ENCODE measurements at places on chromosomes 12 and 14.

GRCh38 chr12:65492998-65493912 is 214.8 kb downstream of the MSRB3 start:
- no peak for DNase-seq

DNA sequence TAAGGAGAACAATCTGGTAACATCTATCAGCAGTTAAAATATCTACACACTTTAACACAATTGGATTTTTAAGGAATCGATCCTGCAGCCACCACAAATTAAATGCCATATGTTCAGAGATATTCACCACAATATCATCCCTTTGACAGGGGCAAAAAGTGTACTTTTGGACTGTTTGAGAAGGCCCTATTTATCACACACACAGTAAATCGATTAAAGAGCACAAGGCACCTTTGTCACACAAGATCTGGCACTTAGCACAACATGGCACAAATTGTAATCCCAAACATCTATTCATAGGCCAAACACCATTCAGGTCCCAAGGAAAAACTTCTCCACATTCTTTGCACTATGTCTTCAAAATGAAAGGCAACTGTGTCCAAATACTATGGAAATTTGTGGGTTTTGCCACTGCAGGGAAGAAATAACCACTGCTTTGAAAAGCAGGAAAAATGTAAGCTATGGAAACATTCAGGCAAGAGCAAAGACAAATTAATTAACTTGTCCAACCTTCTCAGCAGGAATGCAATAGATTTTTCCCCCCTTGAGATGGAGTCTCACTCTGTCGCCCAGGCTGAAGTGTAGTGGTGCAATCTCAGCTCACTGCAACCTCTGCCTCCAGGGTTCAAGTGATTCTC is 282.5 kb upstream of the TMPO start:
- no peak for DNase-seq

- DNase-seq = no peak
These were observed 22.9 kb downstream of the C12orf50 start for GRCh38 chr12:88006351-88006750.

DNA sequence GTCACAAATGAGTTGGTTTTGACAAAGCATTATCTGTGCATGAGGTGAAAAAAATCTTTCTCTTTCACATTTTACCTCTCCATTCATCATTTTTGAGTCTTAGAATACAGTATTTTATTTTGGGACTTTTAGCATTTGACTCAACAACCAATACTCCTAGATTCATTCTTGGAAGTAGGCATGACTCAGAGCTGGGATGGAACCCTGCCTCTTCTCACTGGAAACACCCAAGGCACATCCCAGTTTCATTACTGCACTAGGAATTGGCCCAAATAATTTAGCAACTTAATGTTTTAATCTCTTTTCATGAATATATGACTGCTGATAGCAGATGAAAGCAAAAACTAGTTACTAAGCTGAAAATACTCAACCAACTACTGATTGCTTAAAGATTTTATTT is 3.3 kb upstream of the PDZRN4 start:
- no peak for DNase-seq
